ENCODE measurements at places on chromosomes 3 and 15. TPM values are rescaled to one million over a fixed set of nuclear protein-coding genes. Genes with fewer than 3 reads are reported as not detected.

DNA sequence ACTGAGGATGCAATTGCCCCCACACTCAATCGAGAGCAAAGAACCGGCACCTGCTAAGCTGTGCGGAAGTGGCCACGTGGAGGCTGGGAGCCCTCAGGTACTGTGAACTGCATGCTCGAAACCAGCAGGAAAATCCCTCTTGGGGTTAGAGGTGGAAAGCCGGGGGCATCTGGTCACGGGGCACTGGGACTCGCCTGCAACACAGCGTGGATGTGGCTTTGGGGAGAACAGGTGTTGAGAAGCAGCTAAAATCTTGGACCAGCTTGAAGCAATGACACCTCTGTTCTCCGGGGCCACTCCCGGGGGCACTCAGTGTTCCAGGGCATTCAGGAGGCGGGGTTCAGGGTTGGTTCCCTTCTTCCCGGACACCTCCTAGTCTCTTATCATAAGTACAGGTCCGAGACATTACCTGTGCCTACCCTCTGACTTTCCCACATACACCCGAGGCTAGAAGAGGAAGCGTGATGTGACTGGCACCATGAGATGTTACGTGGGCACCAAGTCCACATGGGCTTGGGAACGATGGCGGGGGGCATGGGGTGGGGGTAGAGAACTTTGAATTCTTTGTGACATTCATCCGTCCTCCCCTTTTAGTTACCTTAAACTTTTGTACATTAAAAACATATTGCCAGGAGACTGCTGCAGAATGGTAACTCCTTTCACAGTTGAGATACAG is 172.0 kb downstream of the ADAMTS17 start:
- H3K36me3 ChIP-seq = no peaks in the 10 kb centered on the region
- H3K27ac ChIP-seq = no peak overlapping the region
- no peak overlapping the region for H3K4me3 ChIP-seq
- DNase-seq = no peak

GPR149 gene
- total RNA-seq = not detected

DNA sequence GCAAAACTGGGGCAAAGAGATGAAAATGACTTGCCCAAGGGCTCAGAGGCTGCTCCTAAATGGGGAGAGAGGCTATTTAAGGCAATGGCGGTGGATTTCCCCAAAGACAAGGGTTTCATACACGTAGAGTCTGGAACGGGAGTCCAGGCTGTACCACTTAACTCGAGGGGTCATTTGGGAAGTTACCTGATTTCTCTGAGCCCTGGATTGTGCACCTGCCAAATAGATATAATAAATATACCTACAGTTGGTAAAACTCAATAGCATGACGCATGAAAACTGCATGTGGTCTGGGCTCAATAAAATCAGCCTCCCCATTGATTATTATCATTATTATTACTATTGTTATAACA is 1.3 kb upstream of the ITPR1 start:
- no peak overlapping the region for H3K27ac ChIP-seq
- H3K27me3 ChIP-seq = no peaks in the 10 kb centered on the region
- H3K36me3 ChIP-seq = no peaks in the 10 kb centered on the region
- no peak for DNase-seq
- peak overlapping the region; percentile 92 for H3K4me3 ChIP-seq

RHO gene
- total RNA-seq = not detected

DNA sequence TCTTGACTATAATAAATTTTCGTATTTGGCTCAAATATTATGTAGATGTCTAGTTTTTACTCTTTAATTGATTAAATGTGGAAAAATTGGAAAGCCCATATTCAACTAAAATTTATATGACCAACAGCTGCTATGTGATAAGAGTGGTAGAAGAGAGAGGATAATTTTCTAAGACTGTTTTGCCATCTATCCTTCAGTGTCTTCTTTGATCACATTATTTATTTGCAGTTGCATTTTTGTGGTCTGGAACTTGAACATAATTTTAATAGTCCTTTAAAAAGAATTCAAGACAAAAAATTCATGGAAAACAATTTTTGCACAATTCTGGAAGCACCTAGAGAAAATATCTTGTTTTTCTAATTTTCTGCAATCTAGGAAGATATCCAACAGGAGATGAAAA is 213.3 kb upstream of the THBS1 start:
- H3K36me3 ChIP-seq = peaks cover 30% of the 10 kb centered on the region
- no peak overlapping the region for H3K4me3 ChIP-seq
- no peak for DNase-seq
- no peaks in the 10 kb centered on the region for H3K27me3 ChIP-seq
- H3K27ac ChIP-seq = no peak overlapping the region
- H3K4me1 ChIP-seq = no peaks in the 10 kb centered on the region

NPTN gene
- total RNA-seq = 90.9 TPM

CACNA2D2 gene
- total RNA-seq = 28.1 TPM

DNA sequence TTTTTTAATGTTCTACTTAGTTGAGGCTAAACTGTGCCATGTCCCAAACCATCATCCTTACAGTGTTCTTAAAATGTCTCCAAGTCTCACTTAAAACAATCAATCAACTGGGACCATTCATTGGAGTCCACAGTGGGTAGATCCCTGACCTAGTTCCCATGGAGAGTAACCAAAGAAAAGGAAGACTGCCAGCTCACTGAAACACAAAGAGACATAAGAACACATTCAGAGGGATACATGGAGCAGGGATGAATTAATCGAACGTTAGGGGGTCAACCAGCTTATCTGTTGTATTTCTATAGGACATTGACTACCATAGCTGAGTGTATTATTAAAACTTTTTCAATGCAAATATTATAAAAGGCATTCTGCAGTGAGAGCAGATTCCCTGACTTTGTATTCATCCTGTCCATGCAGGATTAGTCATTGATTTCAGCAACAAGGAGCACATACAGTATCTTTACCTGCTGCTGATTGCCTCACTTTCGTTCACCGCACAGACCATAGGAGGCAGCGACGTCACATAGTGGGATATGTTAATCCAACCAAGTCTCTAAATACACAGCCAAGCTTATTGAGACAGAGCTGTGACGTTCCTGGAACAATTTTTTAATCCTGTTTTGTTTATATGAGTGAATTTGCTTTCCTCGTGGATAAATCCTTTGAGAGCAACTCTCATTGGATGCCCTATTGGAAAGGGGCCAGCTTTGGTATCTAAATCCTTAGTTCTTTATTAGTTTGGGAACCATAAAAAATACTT is 364.9 kb upstream of the RBMS3 start:
- peak; percentile 43 for DNase-seq
- no peak overlapping the region for H3K27ac ChIP-seq
- no peaks in the 10 kb centered on the region for H3K4me1 ChIP-seq
- H3K4me3 ChIP-seq = no peak overlapping the region
- no peaks in the 10 kb centered on the region for H3K36me3 ChIP-seq

GRCh38 chr3:17355591-17355990 is 386.8 kb downstream of the TBC1D5 start:
- no peaks in the 10 kb centered on the region for H3K36me3 ChIP-seq
- DNase-seq = no peak
- H3K27ac ChIP-seq = no peak overlapping the region
- no peak overlapping the region for H3K4me3 ChIP-seq

- H3K4me3 ChIP-seq = no peak overlapping the region
- H3K4me1 ChIP-seq = no peaks in the 10 kb centered on the region
- H3K27ac ChIP-seq = no peak overlapping the region
- no peak for DNase-seq
- no peaks in the 10 kb centered on the region for H3K27me3 ChIP-seq
These were observed 133.7 kb upstream of the OSTN start for GRCh38 chr3:191065181-191065805.

DNA sequence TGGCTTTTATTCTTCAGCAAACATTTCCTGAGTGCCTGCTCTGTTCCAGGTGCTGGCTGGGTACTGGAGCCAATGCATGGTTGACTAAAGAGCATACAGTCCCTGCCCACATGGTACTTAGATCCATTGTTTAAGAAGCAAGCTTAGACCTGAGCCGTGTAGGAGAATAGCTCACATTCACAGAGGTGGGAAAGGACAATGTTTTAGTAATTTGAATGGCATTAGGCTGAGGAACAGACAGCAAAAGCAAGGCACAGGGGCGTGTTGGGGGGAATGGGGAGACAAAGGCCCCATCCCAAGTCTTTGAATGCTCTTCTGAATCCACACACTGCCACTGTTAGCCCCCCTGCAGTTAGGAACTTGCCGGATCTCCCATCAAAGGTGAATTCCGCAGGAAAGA is 388.2 kb upstream of the RGMA start:
- H3K4me3 ChIP-seq = no peak overlapping the region
- peaks cover 21% of the 10 kb centered on the region for H3K4me1 ChIP-seq
- DNase-seq = peak; percentile 94
- no peaks in the 10 kb centered on the region for H3K36me3 ChIP-seq
- peak overlapping the region; percentile 78 for H3K27ac ChIP-seq

DNA sequence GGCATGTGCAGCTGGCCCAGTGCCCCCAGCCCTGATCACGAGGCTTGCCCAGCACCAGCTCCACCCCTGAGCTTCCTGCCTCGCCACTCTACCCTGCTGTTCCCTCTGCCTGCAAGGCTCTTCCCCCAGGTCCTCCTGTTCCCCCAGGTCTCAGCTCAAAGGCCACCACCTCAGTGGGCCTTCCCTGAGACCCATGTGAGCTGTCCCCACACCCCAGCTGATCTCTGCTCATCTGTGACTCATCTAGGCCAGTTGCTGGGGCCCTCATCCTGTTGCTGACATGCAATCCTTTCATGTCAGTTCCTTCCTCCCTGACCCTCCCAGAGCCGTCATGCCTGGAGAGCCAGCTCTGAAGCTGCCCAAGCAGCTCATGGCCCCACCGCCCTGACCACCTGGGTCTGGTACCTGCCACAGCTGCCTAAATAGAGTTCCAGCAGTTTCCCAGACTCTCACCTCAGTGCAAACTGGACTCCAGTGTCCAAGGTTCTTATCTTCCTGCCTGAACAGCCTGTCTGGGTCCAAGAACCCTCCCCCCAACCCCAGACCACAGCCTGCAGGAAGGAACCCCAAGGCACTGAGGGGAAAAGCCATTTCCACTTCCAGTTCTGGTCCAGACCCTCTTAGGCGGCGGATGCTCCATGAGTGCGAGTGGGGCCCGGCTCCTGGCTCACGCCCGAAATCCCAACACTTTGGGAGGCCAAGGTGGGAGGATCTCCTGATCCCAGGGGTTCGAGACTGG is 116.6 kb upstream of the IQSEC1 start:
- H3K36me3 ChIP-seq = no peaks in the 10 kb centered on the region
- H3K27me3 ChIP-seq = no peaks in the 10 kb centered on the region
- H3K27ac ChIP-seq = no peak overlapping the region
- H3K4me3 ChIP-seq = no peak overlapping the region

GRCh38 chr15:99981839-99982658 is 248.8 kb upstream of the LYSMD4 start:
- peaks cover 5% of the 10 kb centered on the region for H3K4me1 ChIP-seq
- no peaks in the 10 kb centered on the region for H3K36me3 ChIP-seq
- DNase-seq = no peak
- no peak overlapping the region for H3K4me3 ChIP-seq
- H3K27me3 ChIP-seq = no peaks in the 10 kb centered on the region
- no peak overlapping the region for H3K27ac ChIP-seq

KBTBD13 gene
- total RNA-seq = not detected

ECE2 gene
- not detected for total RNA-seq

DNA sequence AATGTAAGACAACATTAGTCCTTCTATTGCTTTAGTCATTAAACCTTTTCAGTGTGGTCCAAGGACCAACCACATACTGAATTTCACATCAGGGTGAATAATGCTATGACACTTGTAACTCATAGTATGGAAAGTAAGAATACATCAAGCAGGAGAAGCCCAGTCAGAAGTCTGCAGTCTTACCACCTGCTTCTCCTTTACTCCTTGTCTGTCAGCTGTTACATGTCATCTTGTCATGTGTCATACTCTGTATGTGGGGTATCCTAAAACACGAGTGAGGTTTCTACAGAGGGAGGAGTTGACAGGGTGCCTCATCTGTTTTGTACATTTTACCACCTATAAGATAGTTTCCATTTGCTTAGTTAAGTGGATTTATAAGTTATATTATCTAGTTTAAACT is 32.8 kb upstream of the EID1 start:
- no peaks in the 10 kb centered on the region for H3K27me3 ChIP-seq
- H3K4me1 ChIP-seq = no peaks in the 10 kb centered on the region
- H3K36me3 ChIP-seq = no peaks in the 10 kb centered on the region
- H3K4me3 ChIP-seq = no peak overlapping the region

- H3K27me3 ChIP-seq = no peaks in the 10 kb centered on the region
- no peak for DNase-seq
- H3K4me1 ChIP-seq = no peaks in the 10 kb centered on the region
- H3K36me3 ChIP-seq = no peaks in the 10 kb centered on the region
- H3K27ac ChIP-seq = no peak overlapping the region
These were observed 113.5 kb downstream of the CNTN4 start for GRCh38 chr3:2212206-2212605.

DNA sequence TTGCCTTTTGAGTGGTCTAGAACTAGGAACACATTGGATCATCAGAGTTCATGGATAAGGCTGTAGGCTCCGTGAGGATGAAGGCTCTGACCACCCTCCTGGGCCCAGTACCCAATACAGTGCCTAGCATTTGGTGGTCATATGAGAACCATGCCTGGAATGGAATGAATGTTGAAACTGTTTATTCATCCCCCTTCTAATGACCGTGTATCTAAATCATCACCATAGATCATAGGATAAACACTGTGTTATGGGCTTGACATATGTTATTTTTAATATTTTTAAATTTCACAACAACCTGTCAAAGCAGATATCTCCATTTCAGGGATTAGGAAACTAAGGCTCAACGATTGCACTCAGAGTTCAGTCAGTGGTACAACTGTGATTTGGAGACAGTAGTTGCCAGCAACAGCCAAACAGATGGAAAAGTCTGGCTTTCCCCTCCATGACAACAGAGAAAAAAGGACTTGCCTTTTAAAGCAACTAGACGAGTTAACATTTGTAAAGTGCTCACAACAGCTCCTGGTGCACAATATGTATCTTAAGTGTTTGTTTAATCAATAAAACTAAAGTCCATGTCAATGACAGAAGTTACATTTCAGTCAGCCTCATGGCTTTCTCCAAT is 89.6 kb downstream of the TMEM266 start:
- H3K4me3 ChIP-seq = no peak overlapping the region
- H3K36me3 ChIP-seq = peaks cover 4% of the 10 kb centered on the region
- DNase-seq = no peak
- peaks cover 4% of the 10 kb centered on the region for H3K4me1 ChIP-seq
- 0 out of 2 replicates have a peak, but pooled peaks cover 1% of the 10 kb centered on the region for H3K27me3 ChIP-seq
- no peak overlapping the region for H3K27ac ChIP-seq

- DNase-seq = peak; percentile 30
- no peaks in the 10 kb centered on the region for H3K4me1 ChIP-seq
- peak overlapping the region; percentile 47 for H3K4me3 ChIP-seq
- H3K36me3 ChIP-seq = peaks cover 5% of the 10 kb centered on the region
- no peak overlapping the region for H3K27ac ChIP-seq
- peaks cover 5% of the 10 kb centered on the region for H3K27me3 ChIP-seq
These were observed 178.9 kb downstream of the UACA start for GRCh38 chr15:70584441-70584837.

SLC38A3 gene
- total RNA-seq = 1.4 TPM

DNA sequence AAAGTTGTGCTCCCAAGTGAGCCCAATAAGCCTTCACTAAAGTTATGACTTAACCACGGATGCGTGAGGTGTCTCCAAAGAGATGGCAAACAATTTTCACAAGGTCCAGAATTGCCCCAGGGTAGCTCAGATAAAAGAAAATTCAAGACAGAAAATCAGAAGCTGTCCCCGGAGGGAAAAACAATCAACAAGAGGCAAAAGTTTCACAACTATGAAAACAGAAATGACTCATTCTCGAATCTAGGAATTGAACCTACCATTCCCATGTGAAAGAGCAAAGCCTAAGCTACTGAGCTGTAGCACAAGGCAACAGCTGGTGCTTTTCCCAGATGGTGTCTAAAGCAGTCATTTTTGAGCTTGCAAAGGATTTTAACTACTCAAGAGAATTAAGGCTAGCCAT is 33.5 kb upstream of the MKRN3 start:
- no peak for DNase-seq

SYNPR gene
- 0.64 TPM for total RNA-seq

GRCh38 chr3:41323467-41324155 is 124.3 kb downstream of the CTNNB1 start:
- no peaks in the 10 kb centered on the region for H3K27me3 ChIP-seq
- no peak for DNase-seq
- no peak overlapping the region for H3K4me3 ChIP-seq

Data from H9 (cell line).